ENCODE measurements at places on chromosomes 2 and 18.

- DNase-seq, result peak; percentile 25
Observed at GRCh38 chr2:47907039-47907781, 912 bp upstream of the FBXO11 start.

GRCh38 chr18:336713-337112, 68.9 kb upstream of the THOC1 start:
- no peak for DNase-seq

DNA sequence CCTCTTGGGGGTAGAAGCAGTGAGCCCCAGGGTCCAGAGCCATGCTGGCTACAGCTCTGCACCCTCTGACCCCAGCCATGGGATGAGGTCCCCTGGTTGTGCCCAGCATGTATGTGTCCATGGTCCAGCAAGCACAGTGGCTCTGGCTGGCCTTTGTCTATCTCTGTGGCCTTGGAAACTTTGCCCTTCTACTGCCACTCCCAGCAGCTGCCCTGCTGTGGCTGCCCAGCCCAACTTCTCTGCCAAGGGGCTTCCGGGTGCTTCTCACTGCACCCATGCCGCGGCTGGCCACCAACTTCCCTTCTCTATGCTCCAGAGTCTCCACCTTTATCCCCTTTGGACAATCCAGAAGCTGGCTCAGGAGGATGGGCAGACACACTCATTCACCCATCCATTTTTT, 18.8 kb downstream of the TMEM185B start:
- no peak for DNase-seq

GRCh38 chr2:212797484-212798205, 259.0 kb upstream of the ERBB4 start:
- DNase-seq, result no peak

GRCh38 chr18:50606609-50607008, 46.7 kb downstream of the MAPK4 start:
- no peak for DNase-seq
